ENCODE measurements at places on chromosomes 7 and 10.

DNA sequence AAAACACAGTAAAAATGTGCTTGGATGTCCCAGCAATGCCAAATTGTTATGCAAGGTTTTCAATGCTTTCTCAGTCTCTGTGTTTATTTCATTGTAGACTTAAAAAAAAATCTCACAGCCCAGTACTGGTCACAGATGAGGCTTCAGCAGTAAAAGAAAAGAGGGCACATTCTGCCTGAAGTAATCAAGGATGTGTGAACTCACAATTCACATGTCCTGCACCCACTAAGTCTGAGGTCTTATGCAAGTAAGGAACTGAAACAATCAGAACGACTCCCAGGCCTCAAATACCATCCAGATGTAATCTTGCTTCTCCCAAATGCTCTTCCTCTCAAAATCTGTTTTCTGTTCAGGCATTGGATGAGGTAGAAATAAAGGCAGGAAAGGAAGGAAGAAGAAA lies 33.7 kb downstream of the ADRB1 start:
- no peak for DNase-seq

GRCh38 chr7:19851504-19851903 lies 78.1 kb upstream of the TMEM196 start:
- no peak for DNase-seq

DNA sequence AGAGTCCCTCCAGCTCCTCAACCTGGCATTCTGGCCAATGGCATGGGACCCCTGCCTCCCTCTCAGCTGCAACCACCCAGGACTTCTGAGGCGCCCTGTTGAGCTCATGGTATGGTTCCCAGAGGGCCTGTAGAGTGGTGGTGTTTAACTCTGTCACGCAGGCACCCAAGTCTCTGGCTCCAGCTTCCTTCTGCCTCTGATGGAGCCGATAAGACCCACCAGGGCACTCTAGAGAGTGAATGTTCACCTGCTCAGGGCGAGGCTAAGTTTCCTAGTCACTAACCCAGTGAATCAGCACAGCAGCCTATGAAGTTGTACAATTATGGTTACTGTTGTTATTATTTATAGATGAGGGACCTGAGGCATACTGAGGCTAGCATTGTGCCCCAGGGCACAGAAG lies 120.4 kb downstream of the ZMIZ1 start:
- DNase-seq, result no peak

DNA sequence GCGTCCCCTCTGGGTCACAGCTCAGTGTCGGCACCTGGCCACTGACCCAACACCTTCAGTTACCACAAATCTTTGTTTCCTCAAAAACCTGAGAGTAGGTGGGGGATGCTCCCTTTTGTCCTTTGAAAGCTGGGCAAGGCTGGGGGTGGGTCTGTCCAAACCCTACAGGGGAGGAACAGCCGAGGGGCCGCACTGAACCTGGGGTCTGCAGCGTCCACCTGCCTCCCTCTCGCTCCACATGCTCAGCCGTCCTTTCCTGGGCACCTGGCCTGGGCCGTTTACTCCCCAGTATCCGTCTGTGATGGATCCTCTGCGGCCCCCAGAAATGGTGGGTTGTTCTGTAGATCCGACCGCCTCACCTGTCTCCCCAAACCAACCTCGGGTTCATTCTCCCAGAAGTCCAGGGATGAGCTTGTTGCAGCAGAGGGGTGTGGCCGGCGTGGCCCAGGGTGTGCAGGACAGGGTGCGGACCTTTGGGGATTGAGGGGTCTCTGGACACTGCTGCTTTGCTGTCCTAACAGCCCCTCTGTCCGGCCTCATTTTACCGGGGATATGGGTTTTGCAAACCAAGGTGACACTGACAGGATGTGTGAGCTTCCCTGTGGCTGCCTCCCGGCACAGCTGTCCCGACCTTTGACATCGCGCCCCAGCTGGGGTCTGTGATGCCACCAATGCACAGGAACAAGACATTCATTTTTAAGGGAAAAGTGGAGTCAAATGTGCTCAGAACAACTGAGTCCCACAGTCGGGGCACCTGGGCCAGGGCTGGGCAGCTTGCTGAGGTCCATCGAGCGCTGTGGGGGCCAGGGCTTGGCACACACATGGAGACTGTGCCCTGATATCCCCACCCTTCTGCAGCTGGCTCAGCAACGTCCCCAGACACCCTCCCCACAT lies 115.9 kb downstream of the VIPR2 start:
- DNase-seq, result no peak

DNA sequence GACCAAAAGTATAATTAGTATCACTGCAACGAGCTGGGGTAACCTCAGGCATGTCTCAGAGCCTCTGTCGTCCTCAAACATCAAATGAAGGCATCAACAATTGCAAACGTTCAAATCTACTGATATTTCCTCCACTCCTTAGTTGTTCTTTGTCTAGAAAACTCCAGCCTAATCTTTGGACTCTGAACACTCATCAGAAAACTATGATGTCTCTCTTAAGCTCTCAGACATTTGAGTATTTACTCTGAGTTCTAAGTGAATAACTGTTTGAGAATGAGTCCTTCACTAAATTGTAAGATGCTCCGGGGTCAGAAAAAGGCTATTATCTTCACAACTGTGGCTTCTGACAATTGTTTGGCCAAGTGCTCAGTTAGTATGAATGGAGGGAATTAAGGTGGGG lies 536.4 kb downstream of the NRG3 start:
- no peak for DNase-seq

DNA sequence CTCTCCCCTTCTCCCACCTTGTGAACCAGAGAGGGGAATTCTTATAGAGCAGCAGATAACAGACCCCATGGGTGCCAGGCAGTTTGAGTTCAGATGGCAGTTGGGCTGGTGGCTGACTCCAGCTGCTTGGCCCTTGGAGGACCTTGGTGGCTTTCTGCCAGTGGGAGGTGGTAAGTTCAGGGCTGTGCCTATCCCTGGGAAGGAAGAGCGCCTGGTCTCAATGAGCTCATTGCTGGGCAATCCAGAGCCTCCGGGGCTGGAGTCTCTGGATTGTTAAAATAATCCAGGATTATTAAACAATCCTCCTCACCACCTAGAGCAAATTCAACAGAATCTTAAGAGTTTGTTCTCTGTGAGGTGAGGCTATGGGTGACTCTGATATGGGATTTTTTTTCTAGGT lies 105.2 kb downstream of the FANK1 start:
- no peak for DNase-seq

DNA sequence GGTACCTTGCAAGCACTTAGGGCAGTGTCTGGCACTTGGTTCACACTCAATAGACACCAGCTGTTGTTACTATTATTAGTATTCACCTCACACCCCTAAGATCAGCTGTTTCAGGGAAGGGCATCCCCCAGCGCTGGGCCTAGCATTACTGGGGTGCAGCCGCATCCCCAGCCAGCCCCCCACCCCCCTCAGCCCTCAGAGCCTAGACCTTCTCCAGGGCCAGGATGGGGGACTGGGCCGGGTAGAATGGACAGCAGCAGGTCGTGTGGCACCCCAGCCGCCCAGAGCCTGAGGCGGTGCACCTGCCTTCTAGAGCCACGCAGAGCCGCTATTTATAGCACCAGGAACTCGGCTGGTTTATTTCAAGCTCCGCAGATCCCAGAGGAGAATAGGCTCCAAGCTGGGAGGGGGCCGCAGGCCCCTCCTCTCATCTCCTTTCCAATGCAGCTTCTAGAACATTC lies 60.5 kb downstream of the GTF2IRD1 start:
- no peak for DNase-seq

DNA sequence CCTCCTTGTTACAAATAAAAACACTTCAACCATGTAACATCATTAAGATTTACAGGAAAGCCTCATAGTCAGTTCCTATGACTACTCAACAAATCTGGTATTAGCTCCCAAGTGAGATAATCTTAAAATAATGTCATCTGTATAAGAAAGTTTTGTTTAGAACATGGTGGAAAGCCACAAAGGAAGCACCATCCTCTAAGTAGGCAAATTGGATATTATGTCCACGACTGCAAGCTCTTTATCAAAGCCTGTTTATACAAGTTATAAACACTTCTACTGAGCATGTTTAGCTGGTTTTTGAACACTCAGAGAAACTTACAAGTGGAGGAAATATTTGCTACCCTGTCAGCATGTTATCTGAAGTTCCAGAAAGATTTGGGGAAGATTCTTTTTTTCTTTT lies 349.8 kb downstream of the ARL4A start:
- no peak for DNase-seq

GRCh38 chr10:114379631-114380041 lies 24.7 kb downstream of the AFAP1L2 start:
- no peak for DNase-seq

- no peak for DNase-seq
Observed at GRCh38 chr10:115046686-115047236, 46.4 kb upstream of the ATRNL1 start.

- no peak for DNase-seq
Observed at GRCh38 chr10:59991661-59992060, 85.3 kb upstream of the CCDC6 start.

DNA sequence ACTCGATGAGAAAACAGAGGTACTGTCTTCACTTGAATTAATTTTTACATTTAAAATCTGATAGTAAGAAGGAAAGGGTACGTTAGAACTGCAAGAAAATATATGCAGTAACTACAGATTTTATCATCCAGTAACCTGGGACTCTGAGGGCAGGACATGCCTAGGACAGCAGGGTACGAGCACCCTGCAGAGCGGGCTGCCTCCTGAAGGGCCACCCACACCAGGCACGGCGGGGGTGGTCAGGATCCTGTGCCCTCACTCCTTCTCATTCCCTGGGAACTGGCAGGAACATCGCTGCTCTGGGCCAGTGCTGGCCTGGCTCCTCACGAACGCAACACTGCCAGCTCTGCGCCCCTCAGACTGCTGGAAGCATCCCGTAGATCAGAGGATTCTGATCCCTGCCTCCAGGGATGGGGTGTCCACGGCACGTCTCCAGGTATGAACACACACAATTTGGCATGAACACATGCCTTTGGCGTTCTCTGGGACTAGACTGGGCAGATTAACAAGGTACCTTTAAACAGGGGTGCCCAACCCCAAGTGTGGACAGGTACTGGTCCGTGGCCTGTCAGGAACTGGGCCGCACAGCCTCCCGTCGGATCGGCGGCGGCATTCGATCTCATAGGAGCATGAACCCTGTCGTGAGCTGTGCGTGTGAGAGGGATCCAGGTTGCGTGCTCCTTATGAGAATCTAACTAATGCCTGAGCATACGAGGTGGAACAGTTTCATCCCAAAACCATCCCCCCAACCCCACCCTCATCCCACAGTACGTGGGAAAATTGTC lies 99.3 kb upstream of the FAM20C start:
- no peak for DNase-seq

- DNase-seq, result no peak
Observed at GRCh38 chr7:100488333-100489095, 4.8 kb downstream of the NYAP1 start.

DNA sequence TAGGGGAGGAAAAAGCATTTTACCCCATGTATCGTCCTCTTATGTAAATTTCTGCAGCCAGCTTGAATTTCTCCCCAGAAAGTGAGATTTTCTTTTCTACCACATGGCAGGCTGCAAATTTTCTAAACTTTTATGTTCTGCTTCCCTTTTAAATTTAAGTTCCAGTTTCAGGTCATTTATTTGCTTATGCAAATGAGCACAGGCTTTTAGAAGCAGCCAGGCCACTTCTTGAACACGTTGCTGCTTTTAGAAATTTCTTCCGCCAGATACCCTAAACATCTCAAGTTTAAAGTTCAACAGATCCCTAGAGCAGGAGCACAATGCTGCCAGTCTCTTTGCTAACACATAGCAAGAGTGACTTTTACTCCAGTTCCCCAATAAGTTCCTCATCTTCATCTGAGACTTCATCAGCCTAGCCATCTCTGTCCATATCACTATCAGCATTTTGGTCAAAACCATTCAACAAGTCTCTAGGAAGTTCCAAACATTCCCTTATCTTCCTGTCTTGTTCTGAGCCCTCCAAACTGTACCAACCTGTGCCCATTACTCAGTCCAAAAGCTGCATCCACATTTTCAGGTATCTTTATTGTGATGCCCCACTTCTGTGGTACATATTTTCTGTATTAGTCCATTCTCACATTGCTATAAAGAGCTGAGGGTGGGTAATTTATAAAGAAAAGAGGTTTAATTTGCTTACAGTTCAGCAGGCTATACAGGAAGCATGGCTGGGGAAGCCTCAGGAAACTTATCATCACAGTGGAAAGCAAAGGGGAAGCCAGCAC lies 16.3 kb downstream of the EZH2 start:
- no peak for DNase-seq

DNA sequence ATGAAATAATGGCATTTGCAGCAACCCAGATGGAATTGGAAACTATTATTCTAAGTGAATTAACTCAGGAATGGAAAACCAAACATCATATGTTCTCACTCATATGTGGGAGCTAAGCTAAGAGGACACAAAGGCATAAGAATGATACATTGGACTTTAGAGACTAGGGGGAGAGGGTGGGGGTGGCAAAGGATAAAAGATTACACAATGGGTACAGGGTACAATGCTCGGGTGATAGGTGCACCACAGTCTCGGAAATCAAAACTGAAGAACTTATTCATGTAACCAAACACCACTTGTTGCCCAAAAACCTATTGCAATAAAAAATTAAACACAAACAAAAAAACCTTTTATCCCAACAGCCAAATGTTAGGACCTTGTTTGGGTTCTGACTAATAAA lies 17.8 kb downstream of the AGMO start:
- no peak for DNase-seq

GRCh38 chr7:158782761-158783401 lies 46.4 kb downstream of the ESYT2 start:
- no peak for DNase-seq

GRCh38 chr10:101273330-101273729 lies 44.1 kb upstream of the LBX1 start:
- DNase-seq, result no peak

DNA sequence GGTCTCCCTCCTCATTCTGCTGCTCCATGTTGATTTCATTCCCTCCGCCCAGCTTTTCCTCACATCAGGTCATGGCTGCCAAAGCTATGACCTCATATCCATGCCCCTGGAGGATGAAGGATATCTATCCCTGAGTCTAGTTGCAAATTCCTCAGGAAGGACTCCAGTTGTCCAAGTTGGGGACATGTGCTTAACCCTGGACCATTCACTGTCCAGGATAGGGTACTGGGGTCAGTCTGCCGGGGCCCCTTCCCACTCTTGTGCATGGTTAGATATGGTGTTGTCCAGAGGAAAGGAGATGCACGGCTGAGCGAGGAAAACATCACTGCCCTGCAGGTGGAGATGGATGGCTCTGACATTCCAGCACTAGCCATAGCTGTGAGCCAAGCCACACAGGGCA lies 51.9 kb upstream of the COMTD1 start:
- DNase-seq, result no peak

DNA sequence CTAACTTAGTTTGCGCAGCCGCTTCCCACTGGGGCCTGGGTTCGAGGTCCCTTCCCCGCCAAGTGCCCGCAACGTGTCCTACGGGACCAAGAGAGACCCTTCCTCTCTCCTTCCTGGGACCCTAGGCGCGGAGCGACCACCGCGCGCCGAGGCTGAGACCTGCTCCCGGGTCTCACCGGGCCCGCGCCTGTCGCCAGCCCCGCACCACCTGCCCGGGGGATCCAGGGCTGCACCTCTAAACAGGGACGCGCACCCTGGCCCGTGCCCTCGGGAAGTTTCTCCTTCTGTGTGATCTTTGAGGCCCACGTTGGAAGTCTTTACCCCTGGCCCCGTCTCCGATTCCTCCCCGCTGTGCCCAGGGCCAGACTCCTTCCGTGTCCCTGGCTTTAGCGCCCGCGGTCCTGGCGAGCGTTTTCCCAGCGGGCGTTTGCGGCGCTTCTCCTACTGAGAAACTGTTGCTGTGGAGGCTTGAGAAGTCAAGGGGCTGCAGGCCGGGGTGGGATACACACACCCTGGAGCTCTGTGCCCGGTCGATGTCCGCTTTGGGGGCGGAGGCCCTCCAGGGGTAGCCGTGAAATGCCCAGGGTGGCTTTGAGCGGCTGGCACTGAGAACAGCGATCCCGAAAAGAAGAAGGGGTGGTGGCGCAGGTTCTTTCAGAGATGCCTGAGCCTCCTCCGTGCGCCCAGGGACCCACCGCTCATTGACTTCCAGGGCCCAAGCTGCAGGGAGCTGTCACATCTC lies 575 bp downstream of the PLPP4 start:
- no peak for DNase-seq

Data from activated T-cell treated with anti-CD3 and anti-CD28 coated beads for 48 hours (primary cell).